NCI-H1092 (cell line): ENCODE measurements at places on chromosomes 11 and 22.
A peak's percentile ranks its signal among the peaks of the same experiment; 100 is the strongest.

DNA sequence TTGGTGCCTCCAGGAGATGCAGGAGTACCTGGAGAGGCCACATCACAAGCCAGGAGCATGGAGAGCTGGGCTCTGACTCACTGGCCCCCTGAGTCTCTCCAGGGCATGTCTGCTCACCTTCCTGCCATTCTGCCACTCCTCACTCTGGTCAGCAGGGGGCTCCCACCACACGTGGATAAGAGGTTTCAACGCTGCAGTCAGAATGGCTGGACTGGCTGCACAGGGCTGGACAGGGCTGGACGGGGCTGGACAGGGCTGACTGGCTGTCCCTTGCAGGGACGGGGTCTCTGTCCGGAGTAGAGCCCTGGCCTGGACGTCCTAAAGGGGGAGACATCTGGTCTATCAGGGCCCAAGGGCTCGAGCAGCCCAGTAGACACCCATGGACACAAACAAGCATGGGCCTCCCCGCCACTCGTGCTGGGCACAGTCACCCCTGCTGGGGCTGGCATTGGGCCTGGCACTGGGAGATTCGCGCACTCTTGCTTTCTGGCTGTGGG is 34.6 kb downstream of the CYTH4 start:
- peak; percentile 64 for DNase-seq

DNA sequence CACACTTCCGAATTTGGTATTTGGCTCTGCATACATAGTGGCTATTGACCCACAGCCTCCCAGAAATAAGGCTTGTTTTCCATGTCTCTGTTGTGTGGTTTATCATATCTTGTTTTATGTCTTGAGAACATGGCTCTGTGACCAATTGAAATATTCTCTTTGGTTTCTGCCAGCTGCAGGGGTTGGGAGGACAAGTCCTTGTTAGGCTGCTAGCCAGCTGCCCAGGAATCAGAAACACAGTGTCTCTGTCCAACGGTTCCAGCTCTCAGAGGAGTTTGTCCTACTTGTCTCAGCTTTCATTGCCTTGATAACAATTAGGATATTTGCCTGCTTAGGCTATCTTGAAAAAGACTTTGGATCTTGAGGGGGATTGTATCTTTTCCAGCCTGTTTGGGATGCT is 6.0 kb upstream of the SLC7A4 start:
- DNase-seq: no peak

DNA sequence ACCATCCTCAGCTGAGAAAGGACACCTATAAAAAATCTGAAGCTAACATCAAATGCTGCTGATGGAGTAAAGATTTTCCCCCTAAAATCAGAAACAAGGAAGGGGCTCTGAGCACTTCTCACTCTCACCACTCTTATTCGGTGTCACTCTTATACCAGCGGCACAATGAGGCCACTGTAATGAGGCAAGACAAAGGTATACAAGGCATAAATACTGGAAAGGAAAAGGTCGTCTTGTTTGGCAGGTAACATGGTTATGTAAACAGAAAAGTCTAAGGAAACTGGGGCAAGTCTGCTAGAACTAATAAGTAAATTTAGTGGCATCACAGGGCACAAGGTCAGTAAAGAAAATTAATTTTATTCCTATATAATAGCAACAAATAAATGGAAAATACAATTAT is 8.1 kb upstream of the MOB2 start:
- DNase-seq: no peak

DNA sequence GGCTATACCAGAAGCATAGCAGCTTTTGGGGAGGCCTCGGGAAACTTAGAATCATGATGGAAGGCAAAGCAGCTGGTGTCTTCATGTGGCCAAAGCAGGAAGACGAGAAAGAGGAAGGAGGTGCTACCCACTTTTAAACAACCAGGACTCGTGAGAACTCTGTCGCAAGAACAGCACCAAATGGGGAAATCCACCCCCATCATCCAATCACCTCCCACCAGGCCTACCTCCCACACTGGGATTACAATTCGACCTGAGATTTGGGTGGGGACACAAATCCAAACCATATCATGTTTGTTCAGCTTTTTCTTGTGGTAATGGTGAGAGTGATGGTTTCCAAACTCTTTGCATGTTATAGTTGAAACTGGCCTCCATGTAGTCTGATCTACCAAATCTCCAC is 32.5 kb upstream of the OR10D3 start:
- DNase-seq: no peak

DNA sequence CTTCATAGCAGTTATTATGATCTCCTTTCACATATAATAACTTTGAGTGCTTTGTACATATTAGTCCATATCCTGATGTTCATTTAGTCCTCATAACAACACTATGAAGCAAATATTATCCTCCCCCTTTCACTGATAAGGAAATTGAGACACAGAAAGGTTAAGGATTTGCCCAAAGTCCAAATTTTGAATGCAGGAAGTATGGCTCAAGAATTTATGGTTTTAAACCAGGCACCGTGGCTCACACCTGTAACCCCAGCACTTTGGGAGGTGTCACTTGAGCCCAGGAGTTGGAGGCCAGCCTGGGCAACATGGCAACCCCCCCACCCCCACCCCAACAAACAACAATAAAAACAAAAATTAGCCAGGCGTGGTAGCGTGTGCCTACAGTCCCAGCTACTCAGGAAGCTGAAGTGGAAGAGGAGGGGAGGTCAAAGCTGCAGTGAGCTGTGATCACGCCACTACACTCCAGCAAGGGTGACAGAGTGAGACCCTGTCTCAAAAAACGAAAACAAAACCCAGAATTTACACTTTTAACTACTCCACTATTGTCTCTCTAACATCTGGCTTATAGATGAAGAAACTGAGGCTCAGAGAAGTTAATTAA is 8.6 kb downstream of the CCDC34 start:
- DNase-seq: no peak

- no peak for DNase-seq
Measured at GRCh38 chr11:5983443-5983842, 3.3 kb downstream of the OR52L1 start.

- no peak for DNase-seq
Measured at GRCh38 chr11:14269692-14270573, 89.0 kb downstream of the RRAS2 start.

DNA sequence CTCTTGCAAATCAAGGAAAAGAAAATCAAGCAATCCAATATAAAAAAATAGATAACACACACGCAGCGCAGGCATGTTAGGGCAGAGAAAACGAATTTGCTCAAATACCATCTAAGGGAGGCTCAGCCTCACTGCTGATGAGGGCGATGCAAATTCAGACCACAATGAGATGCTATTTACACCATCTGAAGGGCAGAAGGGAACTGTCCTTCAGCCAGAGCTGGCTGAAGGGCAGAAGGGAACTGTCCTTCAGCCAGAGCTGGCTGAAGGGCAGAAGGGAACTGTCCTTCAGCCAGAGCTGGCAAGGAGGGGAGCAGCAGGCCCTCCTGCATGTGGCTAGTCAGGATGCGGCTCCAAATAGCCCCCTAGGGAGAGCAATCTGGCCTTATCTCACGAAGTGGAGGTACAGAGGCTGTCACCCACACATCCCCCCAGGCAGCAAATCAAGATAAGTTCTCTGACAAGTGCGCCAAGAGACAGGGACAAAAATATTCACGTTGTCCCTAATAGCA is 7.6 kb upstream of the SLC39A13 start:
- no peak for DNase-seq

- DNase-seq: no peak
Measured at GRCh38 chr11:69909561-69910518, 90.6 kb upstream of the FGF3 start.

- DNase-seq: no peak
Measured at GRCh38 chr11:118635642-118636041, 28.2 kb downstream of the PHLDB1 start.
